M059J (cell line): ENCODE measurements at places on chromosomes 12 and 14. TPM values are rescaled to one million over a fixed set of nuclear protein-coding genes. Genes with fewer than 3 reads are reported as not detected.

- DNase-seq = peak; percentile 94
Observed at GRCh38 chr14:55780156-55780946, 200.3 kb downstream of the KTN1 start.

DNA sequence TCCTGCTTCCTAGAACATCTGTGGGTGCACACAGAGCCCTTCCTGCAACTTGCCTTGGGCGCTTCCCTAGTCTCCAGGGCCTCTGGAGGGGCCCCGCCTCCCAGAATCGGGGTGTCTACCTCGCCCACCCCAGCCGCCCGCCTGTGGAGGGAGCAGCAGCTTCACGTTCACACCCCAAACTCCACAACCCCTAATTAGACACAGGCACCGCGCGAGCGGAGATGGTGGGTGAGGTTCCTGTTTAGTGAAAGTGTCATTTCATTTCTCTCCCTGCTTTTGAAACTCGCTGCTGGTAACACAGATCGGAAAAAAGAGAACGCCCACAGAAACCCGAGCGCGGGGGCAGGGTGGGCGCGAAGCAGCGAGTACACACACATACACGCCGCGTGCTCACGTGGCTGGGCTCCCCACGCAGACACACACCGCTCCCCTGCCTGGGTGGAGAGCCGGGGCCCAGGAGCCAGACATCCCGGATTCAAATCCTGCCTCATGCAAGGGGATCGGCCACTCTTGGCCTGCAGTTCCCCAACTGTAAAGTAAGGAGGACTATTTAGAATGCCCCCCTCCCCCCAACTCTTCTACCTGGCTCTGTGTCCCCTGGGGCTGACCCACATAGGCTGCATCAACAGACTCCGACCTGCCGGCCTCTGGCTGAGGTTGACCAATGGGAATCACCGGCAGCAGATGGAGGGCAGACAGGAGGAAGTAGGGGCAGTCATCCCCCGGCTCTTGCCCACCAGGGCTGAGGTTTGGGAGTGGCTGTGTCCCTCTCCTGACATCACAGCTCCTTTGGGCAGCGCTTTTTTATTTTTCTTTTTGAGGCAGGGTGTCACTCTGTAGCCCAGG is 79.2 kb upstream of the NCOR2 start:
- DNase-seq = no peak

- DNase-seq = peak; percentile 94
Observed at GRCh38 chr12:88241862-88242570, 99.9 kb downstream of the TMTC3 start.

The TAS2R8 gene
- total RNA-seq = not detected in 2 replicates

The ADCY4 gene
- total RNA-seq = not detected in 2 replicates

The B4GALNT1 gene
- 21.6 and 43.3 TPM in 2 replicates for total RNA-seq

DNA sequence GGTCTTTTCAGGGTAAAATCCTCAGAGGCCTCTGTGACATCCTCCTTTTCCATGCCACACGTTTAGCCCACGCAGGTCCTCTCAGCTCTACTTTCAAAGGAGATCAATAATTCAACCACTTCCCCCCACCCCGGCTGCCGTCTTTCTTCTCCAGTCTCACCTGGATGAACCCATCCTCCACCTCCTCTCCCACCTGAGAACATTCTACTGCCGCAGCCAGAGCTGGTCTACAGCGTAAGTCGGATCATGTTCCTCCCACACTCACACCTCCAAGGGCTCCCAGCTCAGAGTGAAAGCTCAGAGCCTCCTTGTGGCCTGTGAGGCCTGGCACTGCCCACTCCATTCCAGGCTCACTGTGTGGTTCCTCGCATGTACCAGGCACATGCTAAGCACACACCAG is 246.6 kb downstream of the CHST11 start:
- DNase-seq = no peak

The GPRC5D gene
- total RNA-seq = not detected in 2 replicates

DNA sequence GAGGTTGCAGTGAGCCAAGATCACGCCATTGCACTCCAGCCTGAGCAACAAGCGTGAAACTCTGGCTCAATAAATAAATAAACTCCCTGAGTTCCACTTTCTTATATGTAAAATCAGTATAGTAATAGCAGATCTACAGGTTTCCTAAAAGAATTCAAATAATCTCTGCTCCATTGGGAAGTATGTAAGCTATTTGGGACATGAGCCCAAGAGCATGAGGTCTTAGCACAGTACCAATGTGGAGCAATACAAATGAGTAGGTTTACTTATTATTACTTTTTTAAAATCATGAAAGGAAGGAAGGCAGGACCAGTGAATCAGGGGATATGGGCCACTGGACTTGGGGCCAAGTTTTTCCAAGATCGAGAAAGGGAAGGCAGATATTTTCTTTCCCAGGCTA is 216.9 kb upstream of the DIO2 start:
- DNase-seq = no peak

The EXOC3L4 gene
- not detected in 2 replicates for total RNA-seq

DNA sequence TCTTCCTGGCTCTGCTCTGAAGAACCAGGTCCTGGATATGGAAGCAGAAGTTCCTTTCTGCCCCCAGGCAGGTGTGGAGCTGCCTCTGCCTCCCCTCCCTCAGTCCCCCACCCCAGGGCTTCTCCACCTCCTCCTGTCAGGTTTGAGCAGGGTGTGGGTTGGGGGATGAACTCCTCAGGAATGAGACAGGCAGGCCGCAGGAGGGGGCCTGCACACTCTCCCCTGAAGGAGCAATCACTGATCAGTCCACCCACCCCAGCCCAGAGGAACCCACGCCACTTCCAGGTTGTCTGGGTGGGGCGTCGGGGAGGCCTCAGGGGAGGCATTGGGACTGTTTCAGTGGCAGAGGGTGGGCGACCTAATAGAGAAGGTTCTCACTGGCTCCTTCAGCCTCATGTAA is 26.6 kb downstream of the FAIM2 start:
- DNase-seq = no peak

GRCh38 chr12:107859367-107859766 is 84.9 kb downstream of the ASCL4 start:
- DNase-seq = no peak

DNA sequence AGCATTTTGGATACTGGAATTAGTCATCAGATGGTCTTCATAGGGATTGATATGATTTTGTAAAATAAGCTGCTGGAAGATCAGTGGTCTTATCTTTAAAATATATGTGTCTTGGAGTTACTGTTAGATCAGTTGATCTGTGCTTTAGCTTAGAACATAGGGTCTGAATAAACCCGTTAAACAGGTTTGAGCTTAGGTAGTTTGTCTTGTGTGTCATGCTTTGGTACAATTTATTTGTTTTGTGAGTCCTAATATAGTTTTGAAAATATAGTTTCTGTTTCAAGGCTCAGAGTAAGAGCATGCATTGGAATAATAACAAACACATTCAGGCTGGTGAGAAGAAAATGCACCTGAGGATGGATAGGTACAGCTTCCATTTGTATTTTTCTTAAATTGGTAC is 505.0 kb downstream of the SLC16A7 start:
- no peak for DNase-seq

DNA sequence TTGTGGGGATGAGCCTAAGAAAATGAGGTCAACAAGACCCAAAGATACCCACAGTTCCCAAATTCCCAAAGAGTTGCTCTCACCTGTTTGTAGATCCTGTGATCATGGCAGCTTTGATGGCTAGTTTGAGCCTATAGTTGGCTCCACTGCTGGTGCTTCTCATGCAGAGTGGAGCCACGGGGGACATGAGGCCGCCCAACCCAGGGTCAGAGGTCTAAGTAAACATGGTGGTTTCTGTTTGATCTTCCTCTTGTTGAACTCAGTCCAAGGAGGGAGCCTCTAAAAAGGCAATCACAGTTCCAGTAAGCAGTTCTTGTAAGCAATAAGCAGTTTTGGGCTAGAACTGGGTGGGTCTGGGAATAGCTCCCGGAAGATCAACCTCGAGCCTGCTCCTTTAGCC is 125.6 kb upstream of the DHRS4 start:
- peak; percentile 32 for DNase-seq

The RDH5 gene
- 2.0 and 3.2 TPM in 2 replicates for total RNA-seq

The COX8C gene
- not detected in 2 replicates for total RNA-seq

The POU6F1 gene
- 1.4 and 7.8 TPM in 2 replicates for total RNA-seq

The ZDHHC22 gene
- total RNA-seq = 0.02 TPM in 1 of 2 replicates, not detected in the other

The ART4 gene
- total RNA-seq = not detected in 2 replicates

The ARID4A gene
- 3.9 and 6.5 TPM in 2 replicates for total RNA-seq

The MFAP5 gene
- total RNA-seq = not detected in 2 replicates
